ENCODE measurements at places on chromosomes 1 and 21.
A peak's percentile ranks its signal among the peaks of the same experiment; 100 is the strongest.

- DNase-seq, result no peak
Measured at GRCh38 chr1:198904321-198904720, 265.5 kb downstream of the PTPRC start.

- no peak for DNase-seq
Measured at GRCh38 chr1:245108246-245108645, 46.5 kb upstream of the KIF26B start.

- no peak for DNase-seq
Measured at GRCh38 chr1:234605399-234605982, 4.5 kb downstream of the IRF2BP2 start.

DNA sequence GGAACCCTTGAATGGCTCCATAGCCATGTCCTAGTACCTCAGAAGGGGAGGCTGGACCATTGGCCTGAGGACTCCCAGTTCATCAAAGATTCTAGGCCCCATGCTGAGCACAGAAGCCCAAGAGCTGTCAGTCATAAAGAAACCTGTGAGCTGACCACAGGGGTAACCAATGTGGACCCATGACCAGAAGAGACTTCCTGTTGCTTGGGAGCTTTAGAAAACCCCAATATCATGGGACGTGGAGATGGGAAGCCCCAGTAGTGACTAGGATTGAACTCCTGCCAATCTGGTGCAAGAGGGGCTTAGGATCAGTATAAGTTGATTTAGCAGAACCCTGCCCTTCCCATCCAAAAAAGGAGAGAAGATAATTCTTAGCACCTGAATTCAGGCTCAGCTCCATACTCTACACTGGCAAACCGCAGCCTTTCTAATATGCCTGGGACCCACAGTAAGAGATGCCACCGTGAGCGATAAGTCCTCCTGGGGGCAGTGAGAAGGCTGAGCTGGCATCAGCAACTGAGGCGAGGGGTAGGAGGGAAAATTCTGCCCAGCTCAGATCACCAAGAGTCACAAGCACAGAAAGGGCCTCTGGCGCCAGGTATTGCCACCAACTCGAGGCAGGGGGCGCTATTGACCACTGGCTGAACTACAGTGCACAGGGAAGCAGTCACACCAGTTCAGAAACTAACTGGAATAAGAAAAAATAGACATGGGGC is 108.9 kb downstream of the CAPN8 start:
- DNase-seq, result peak; percentile 36
